Activated effector memory CD4-positive, alpha-beta T cell treated with Interleukin-2 at 50 U/mL for 16 hours (primary cell): ENCODE measurements at places on chromosomes 2 and 18.

DNA sequence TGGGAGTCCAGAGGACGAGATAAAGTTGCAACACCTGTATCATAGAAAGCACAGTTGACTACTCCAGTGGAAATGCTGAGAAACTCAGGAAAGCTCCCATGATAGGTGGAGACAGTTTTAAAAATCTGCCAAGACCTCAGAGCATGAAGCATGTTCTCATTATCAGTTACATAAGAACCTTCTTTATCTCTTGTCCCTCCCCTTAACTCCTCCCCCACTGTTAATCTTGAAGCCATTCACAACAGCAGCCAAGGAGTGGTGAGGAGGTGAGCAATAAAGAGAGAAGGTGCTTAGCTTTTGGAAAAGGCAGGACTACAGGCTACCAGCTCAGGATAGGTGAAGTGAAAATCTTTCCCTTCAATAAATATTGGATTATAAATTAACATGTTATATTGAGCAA lies 657.9 kb downstream of the NYAP2 start:
- no peak for DNase-seq

GRCh38 chr2:64707276-64707675 lies 53.6 kb upstream of the SERTAD2 start:
- no peak for DNase-seq

DNA sequence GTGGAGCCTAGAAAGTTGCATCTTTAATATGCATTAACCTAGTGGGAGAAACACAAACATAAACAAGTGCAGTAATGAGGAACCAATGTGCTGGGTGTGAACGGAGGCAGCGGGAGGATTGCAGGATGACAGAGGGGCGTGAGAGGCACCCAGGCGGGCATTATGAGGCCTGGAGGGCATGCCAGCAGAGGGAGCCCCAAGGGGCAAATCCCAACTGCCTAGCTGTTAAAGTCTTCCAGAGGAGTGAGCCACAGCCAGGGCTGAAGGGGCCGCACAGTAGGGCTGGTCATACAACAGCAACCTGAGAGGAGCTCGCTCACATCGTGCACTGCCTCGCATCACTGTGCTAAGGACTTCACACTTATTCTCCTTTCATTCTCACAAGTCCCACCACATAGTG lies 13.3 kb upstream of the PRELID3A start:
- DNase-seq = no peak

- no peak for DNase-seq
Observed at GRCh38 chr2:101153077-101153707, 2.0 kb upstream of the TBC1D8 start.

- no peak for DNase-seq
Observed at GRCh38 chr2:232976176-232976575, 36.9 kb downstream of the NGEF start.

DNA sequence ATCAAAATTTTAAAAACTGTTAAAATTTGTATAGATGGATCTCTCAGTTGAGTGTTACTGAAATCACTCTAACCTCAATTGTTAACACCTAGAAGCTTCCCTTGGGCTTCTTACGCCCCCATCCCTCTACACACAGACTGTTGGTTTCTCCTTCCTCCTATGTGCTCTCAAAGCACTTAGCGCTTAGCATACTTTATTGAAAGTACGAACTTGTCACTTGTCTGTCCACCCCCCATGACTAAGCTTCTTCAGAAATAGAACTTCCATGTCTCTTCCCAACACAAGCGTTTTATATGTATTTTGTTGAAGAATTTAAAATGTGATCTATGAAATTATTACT lies 441 bp downstream of the MPHOSPH10 start:
- no peak for DNase-seq

DNA sequence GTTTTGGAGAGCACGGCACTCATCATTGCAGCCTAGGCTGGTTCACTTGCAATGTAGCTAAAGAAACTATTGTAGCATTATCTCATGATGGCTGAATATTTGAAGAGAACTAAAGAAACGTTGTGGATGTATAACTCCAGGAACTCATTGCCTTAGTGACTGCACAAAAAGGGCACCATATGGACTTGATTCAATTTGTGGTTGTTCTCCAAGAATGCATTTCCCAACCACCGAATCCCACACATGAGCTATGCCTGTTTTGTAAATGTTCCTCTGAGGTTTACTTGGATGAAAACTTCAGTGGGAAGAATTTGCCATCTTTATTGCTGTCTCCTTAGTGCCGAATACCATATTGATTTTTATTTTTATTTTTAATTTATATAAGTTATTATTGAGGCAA lies 43.5 kb downstream of the DOK6 start:
- DNase-seq = no peak

- no peak for DNase-seq
Observed at GRCh38 chr18:37502601-37503000, 63.0 kb downstream of the CELF4 start.

DNA sequence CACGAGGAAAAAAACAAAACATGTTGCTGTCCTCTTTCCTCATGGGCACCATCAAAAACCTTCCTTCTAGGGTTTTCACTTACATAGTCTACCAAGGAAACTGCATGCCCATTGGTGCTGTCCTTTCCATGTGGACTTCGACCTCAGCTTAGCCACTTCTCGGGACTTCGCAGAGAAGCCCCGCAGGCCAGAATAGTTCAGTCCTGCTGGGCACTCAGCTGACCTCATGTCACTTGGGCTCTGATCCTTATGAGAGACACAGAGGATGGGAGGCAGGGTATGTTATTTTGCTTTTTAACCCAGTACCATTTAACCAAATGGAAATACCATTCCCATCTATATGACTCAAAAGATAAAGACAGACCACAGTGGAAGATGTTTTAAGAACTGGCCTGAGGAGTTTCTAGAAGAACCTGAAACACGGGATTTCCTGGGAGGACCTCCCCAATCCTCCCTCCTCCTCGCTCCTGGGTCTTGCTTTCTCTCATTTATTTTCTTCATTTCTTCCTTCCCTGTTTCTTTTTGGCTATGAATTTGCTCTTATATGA lies 28.4 kb downstream of the AAK1 start:
- DNase-seq = no peak

DNA sequence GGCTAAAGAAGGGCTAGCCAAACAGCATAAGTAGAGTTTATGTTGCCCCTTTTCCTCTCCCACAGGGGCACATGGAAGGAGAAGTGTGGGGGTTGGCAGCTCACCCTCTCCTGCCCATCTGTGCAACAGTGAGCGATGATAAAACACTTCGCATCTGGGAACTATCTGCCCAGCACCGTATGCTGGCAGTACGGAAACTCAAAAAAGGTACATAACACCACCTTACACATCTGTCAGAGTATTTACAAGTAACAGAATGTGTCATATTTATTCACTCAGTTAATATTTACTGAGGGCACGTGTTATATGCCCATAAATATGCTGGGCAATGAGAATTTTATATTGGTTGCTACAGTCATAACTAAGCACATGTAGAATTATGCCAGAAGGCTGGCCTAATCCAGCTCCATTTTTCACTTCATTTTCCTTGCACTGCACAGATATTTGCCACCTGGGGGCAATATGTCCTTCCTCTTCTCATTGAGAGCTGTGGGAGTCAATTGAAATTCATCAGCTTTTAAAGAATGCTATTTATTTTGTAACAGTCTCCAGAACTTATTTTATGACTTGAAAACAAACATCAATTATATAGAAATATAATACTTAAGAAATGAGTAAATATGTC lies 150.6 kb downstream of the RTN4 start:
- DNase-seq = no peak

- DNase-seq = no peak
Observed at GRCh38 chr2:7377916-7378569, 460.8 kb downstream of the RNF144A start.

DNA sequence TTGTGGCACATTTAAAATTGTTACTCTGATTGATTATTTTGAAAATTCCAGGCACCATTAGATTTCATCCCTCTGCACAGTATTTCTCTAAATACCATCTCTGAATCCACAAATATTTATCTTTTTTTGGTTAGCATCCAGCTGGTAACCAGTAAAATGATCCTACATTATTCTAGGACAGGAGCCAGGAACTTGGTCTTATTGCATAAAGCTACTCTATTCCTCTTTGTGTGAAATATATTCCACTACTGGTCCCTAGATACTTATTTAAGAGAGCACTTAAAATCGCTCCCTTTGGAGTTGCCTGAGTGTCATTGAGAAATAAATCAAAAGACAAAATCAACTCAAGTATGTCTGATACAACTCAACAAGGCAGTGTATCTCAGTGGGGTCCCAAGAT lies 7.4 kb upstream of the MBOAT2 start:
- DNase-seq = no peak

- DNase-seq = no peak
Observed at GRCh38 chr2:217800433-217801114, 202.2 kb downstream of the TNS1 start.

GRCh38 chr2:85756195-85756594 lies 2.4 kb downstream of the ATOH8 start:
- no peak for DNase-seq

- DNase-seq = no peak
Observed at GRCh38 chr2:239406316-239406995, 5.6 kb upstream of the HDAC4 start.

- DNase-seq = no peak
Observed at GRCh38 chr2:193517615-193518014, 1322.9 kb upstream of the TMEFF2 start.

GRCh38 chr18:47404845-47405244 lies 153.4 kb upstream of the SKOR2 start:
- DNase-seq = no peak

- no peak for DNase-seq
Observed at GRCh38 chr18:38654946-38655345, 1089.3 kb upstream of the CELF4 start.

GRCh38 chr2:223801736-223802135 lies 35.6 kb downstream of the AP1S3 start:
- no peak for DNase-seq

DNA sequence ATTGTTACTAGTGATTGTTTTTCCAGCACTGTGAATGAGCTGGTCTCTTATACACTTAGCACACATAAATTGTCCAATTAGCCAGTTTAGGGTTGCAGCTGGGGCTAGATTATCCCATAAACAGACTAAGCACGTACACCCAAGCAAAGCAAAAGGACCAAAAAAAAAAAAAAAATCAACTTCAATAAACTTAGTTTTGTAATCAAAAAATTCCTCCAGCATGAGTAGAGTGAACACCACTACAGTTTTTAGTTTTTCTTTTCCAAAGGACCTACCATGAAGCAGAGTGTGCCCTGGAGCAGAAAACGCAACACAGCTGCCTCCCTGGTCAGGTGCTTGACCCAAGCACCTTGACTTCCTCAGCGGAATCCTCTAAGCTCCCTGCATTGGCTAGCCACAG lies 249.4 kb upstream of the SLC14A2 start:
- DNase-seq = no peak

- no peak for DNase-seq
Observed at GRCh38 chr2:153408710-153409385, 69.7 kb downstream of the RPRM start.

- no peak for DNase-seq
Observed at GRCh38 chr2:208255557-208256106, 761 bp upstream of the IDH1 start.

DNA sequence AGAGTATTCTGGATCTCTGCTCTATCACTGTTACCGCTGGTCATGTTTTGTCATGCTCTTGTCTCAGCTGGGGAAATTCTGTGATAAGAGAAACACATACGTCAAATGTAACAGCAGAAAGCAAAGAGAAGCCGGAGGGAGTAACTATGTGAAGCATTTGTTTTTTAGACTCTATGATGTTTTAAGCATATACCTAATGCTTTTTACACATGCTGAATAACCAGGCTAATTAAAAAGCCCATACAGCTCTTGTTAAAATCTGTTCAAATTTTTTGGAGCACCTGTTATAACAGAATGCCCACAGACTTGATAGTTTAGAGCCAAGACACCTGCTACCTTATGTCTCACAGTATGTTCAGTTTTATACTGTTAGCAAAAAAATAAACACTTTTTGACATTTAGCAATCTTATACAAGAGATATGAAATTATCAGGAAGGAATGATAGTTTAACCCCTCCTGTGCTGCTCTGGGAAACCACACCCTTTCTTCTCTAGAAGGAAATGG lies 92.3 kb upstream of the TANK start:
- DNase-seq = no peak

DNA sequence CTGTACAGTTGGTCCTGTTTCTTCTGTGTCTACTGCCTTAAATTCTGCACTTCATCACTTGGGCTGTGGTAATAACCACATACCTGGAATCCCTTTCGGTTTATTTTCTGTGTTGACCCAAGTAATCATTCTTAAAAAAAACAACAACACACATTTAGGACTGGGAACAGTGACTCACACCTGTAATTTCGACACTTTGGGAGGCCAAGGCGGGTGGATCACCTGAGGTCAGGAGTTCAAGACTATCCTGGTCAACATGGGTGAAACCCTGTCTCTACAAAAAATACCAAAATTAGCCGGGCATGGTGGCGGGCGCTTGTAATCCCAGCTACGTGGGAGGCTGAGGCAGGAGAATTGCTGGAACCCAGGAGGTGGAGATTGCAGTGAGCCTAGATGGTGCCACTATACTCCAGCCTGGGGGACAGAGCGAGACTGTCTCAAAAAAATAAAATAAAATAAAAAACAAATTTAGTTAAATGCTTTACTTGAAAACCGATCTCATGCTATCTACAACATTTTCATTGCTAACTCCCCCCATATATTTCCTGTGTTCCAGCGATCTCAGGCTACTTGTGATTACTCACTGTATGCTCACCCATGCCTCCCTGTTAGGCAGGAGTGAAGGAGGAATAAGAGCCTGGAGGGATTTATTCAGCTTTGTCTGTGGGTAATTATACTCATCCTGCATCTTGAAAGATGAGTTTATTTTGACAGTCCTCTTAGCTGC lies 18.2 kb downstream of the ACSL3 start:
- no peak for DNase-seq

- no peak for DNase-seq
Observed at GRCh38 chr18:35581898-35582641, 530 bp downstream of the GALNT1 start.

- DNase-seq = no peak
Observed at GRCh38 chr2:150144546-150145298, 342.7 kb downstream of the RND3 start.

GRCh38 chr2:205766779-205767359 lies 84.6 kb downstream of the NRP2 start:
- peak; percentile 3 for DNase-seq

DNA sequence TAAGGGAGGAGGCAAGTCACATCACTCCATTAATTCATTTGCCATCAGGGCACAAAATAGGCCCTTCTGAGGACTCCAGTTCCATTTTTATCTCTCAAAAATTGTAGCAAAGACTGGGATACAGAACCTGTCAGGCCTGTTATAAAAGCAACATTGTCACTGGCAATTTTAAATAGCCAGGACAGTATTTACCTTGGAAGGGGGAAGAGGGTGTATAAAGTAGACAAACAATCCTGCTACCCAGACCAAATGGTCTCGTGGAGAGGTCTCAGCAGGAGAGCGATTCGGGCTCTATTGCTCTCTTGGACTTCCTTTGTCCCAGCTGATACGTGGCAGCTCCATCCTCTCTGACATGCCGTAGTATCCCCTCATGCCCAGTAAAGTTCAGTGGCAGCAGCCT lies 740.3 kb upstream of the HS6ST1 start:
- no peak for DNase-seq

DNA sequence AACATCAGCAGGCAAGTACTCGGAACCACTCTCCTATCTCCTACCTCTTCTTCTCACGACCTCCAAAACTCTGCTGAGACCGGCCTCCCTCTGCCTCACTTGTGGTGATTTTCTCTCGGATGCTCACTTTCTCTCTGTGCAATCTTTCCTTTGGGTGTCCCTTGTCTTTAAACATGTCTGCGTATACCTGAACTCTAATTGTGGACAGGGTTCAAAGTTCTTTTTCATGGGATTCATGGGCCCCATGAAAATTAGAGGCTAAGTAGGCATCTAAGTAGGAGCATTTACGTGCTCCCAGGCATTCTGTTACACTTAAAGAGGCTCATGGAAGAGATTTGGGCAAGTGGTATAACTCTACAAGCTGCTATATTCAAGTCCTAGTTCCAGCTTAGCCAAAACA lies 2.1 kb upstream of the PPP1CB start:
- no peak for DNase-seq
